Activated CD4-positive, alpha-beta memory T cell treated with anti-CD3 and anti-CD28 coated beads for 36 hours (primary cell): ENCODE measurements at places on chromosomes 5 and 9. TPM values are rescaled to one million over a fixed set of nuclear protein-coding genes. Genes with fewer than 3 reads are reported as not detected.

- peaks cover 17% of the 10 kb centered on the region for H3K4me1 ChIP-seq
- no peak overlapping the region for H3K4me3 ChIP-seq
- no peaks in the 10 kb centered on the region for H3K27me3 ChIP-seq
- DNase-seq, result no peak
These were observed 136.4 kb downstream of the ZSWIM6 start for GRCh38 chr5:61468483-61468865.

FGF18 gene
- total RNA-seq, result 0.10 TPM

GRCh38 chr9:80881320-80881719, 808.0 kb downstream of the TLE1 start:
- H3K4me1 ChIP-seq, result no peaks in the 10 kb centered on the region
- H3K27ac ChIP-seq, result no peak overlapping the region

DNA sequence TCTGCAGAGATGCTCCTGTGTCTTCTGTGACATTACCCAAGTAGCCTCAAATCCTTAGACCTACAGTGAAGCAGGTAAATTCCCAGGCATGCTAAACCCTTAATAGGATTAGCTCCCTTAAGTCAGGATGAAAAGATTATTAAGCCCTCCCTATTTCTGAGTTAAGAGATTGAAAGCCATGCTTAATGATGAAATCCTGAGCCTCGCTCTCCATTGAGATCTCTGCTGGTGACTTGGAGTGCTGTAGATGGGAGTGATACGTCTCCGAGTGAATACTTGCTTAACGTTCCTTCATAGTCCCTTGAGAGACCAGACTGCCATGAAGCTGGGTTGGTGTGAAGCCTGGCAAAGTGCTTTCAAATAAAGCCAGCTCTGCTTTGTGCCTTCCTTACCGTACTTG, 34.2 kb downstream of the AOPEP start:
- H3K4me1 ChIP-seq, result peaks cover 6% of the 10 kb centered on the region
- DNase-seq, result no peak
- peaks cover 7% of the 10 kb centered on the region for H3K36me3 ChIP-seq
- H3K27ac ChIP-seq, result no peak overlapping the region
- no peaks in the 10 kb centered on the region for H3K27me3 ChIP-seq

DNA sequence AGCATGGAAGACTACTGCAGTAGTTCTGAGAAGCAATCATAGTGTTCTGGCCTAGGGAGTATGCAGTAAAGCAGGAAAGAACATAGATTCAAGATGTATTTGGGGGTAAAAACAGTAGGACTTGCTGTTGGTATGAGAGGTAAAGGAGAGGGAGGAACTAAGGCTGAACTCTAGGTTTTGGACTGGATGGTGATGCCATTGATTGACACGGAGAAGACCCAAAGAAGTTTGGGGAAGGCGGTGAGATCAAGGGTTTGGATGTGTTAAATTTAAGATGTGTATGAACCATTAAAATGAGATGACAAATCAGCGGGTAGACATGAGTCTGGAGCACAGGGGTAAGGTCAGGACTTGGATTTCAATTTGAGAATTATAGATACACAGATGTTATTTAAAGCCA, 2.0 kb upstream of the CDC37L1 start:
- no peaks in the 10 kb centered on the region for H3K27me3 ChIP-seq
- no peak for DNase-seq

DNA sequence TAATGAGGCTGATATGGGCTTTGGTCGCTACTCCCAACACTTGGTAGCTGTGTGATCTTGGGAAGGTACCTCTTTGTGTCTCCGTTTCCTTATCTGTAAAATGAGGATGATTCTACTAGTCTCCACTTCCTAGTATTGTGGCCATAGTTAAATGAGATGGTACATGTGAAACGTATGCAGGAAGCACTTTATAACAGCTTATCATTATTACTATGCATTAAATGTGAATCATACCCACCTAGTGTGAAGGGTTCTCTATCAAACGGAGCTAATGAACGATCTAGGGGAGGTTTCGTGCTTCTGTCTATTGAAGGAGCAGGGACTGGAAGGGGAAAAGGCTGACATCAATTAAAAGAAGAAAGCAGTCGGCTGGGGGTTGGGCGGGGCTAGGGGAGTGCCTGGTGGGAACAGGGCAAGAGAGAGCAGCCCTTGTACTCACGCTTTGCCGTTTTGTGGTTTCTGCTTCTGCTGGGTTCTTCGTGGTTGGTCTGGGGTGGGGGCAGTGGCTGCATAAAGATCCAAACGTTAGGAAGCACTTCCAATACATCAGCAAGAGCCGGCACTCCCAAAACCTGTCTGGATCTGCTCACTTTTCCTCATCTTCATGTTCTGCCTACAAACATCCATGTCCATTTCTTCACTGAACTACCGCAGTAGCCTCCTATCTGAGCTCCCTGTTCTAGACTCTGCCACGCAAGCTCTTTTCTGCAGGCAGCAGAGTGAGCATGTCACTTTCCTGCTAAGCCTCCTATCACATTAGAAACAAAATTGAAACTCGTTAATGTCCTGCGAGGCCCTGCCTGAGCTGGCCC, 30.8 kb downstream of the LCP2 start:
- H3K4me3 ChIP-seq, result peak overlapping the region; percentile 60
- DNase-seq, result peak; percentile 69
- H3K27ac ChIP-seq, result peak overlapping the region; percentile 85
- H3K4me1 ChIP-seq, result peaks cover 89% of the 10 kb centered on the region
- no peaks in the 10 kb centered on the region for H3K27me3 ChIP-seq
- H3K36me3 ChIP-seq, result peaks cover 87% of the 10 kb centered on the region

SPINK1 gene
- not detected for total RNA-seq

FNIP1 gene
- 15.9 TPM for total RNA-seq
